NCI-H748 treated with DMSO at 0.1 percent for 48 hours (cell line): ENCODE measurements at places on chromosomes 2 and 18.

- DNase-seq = no peak
Observed at GRCh38 chr18:68177807-68178702, 536.9 kb downstream of the TMX3 start.

DNA sequence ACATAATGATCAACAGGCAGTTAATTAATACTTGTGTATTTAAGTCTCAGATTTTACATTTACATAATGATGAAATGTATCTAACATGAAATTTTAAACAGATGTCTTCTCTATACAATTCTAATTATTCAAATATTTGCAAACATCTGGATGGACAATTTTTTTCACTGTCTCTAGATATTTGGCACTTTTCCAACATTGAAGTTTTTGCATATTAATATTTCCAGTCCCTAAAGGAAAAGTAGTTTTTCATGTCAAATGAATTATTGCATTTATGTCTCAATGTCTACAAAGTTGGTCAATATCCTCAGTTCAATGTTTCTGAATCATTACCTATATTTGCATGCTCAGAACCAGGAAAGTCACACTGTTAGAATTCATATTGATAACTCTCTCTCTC is 560.9 kb upstream of the PKDCC start:
- no peak for DNase-seq

- DNase-seq = no peak
Observed at GRCh38 chr2:128551435-128551834, 232.8 kb upstream of the HS6ST1 start.

- no peak for DNase-seq
Observed at GRCh38 chr2:128324008-128324896, 5.6 kb upstream of the HS6ST1 start.

DNA sequence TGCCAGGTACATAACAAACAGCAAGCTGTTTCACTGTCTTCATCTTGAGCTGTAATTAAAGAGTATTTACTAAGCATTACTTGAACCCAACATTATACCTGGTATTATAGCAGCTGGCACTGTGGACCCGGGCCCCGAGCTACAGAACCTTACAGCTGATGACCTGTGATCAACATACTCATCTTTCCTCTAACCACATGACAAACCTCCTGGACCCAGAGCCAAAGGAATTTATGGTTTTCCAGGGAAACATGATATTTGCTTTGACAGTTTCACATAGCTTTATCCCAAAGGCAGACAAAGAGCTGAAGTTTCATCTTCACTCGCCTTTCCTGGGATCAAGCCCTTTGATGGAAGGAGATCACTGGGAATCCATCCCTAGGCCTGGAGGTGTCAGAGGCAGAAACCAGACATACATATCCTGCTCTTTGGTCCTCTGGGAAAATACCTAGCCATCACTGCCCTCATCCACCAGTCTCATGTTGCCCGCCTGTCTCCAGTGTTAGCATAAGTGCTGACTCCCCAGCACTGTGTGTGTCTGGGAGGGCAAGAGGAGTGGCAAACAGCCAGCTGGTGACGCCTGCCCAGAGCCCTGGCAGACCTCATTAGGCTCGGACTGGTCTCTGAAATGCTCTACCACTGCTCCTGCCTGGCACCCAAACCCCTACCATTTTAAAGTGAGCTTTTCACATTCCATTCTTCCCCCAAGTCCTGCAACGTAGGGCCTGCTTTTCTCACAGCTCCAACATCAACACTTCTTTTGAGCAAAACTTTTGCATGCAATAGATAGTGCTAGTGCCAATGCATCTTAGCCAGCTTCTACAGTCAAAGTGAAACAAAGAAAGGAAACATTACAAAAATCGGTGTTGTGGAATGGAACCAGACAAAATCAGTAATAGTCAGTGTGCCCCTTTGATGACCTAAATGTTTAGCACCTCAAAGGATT is 138.8 kb upstream of the CTAGE1 start:
- DNase-seq = no peak

GRCh38 chr2:174446531-174446930 is 40.3 kb downstream of the GPR155 start:
- no peak for DNase-seq

- no peak for DNase-seq
Observed at GRCh38 chr2:73142937-73143336, 30.2 kb upstream of the RAB11FIP5 start.
